SK-N-DZ (cell line): ENCODE measurements at places on chromosomes 7 and 10.
A peak's percentile ranks its signal among the peaks of the same experiment; 100 is the strongest.

- DNase-seq, result no peak
Observed at GRCh38 chr10:61244261-61244775, 208.9 kb downstream of the TMEM26 start.

- DNase-seq, result no peak
Observed at GRCh38 chr10:131891929-131892805, 8.6 kb upstream of the PPP2R2D start.

GRCh38 chr7:35419391-35419755, 165.5 kb upstream of the TBX20 start:
- DNase-seq, result no peak

DNA sequence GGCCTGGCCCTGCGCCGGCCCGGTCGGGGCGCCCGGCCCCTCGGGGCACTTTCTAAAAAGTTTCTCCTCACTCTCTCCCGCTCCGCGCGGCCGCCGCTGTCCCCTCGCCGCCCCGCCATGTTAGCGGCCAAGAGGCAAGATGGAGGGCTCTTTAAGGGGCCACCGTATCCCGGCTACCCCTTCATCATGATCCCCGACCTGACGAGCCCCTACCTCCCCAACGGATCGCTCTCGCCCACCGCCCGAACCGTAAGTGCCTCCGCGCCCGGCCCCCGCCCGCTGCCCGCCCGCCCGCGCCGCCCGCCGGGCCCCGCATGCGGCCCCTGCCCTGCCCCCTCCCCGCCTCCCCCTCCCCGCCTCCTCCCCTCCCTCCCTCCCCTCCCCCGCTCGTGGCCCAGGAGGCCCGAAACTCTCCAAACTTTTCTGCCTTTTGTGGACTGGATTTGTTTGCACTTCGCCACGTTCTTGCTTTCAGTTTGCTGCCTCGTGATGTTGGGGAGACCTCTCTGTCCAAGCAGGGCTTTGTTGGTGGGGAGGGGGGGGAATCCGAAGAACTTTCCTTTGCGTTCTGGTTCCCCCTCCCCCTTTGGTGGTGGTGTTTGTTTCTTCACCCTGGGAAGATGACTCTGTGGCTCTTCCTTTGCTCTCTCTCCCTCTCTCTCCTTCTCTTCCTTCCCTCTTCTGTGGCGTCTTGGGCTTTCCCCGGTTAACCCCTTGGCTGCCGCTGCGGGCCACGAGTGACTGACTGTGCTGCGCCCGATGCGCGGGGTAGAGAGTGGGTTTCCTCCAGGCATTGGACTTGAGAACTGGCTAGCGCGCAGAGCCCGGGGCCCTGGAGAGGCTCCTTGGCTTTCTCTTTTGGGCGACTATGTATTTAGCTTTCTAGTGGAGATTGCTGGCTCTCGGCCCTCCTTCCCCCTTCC, 1.6 kb downstream of the TCF7L2 start:
- DNase-seq, result peak; percentile 76

- DNase-seq, result no peak
Observed at GRCh38 chr7:44824894-44825526, 22.9 kb downstream of the H2AZ2 start.

DNA sequence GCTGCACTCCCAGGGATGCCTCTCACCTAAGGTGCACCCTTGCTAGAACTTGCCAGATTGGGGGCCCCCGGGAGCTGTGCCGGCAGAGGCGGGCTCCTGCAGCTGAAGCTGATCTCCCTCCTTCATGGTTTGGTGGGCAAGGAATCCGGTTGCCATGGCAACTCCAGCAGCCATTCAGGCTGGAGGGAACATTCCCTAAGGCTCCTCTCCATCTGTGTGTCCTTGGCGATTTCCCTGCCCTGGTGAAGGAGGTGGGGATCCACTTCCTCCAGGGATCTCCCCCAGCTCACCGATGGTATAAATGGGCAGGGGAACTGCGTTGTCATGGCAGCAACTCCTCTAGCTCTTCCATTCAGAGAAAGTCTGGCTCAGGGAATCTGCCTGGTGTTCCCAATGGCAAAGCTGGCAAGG, 49.6 kb upstream of the GPR158 start:
- DNase-seq, result peak; percentile 68

DNA sequence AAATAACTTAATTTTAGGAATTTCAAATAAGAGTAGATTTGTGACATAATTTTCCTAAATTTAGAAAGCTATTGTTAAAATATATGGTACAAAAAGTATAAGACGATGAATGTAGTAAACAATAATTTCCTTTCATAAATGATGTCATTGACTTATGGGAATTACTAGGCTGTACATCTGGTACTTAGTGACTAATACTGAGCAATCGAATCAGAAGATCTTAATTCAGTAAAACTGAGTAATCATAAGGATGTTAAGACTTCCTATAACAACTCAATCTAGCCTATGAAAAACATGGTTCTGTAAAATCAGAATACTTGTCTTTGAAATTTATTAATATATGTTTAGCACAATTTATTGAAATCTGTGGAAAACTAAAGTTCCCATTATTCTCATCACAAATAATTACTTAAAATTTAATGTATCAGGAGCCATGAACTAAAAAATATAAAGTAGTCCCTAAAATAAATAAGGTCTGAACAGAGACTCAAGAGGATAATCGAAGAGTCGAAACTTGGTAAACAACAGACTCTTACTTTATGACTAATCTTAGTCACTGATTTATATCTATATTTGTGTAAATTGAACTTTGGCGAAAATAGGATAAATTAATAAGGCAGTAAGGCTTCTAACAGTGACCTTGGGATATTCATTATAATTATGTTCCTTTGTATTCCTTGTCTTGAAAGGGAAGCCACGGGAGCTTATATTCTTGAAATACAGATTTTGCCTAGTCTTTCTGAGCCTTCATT, 142.1 kb downstream of the HGF start:
- DNase-seq, result no peak

DNA sequence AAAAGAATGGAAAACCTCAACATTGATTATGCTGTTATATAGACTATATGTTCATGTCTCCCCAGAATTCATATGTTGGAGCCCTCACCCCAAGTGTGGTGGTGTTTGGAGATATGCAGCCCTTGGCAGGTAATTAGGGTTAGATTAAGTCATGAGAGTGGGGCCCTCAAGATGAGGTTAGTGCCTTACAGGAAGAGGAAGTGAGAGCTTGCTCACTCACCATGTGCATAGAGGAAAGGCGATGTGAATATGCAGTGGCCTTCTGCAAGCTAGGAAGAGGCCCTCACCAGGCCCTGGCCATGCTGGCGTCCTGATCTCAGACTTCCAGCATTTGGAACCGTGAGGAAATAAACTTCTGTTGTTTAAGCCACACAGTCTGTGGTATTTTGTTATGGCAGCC, 14.8 kb downstream of the ZNF33A start:
- DNase-seq, result no peak

GRCh38 chr7:45420843-45421495, 153.2 kb upstream of the ADCY1 start:
- DNase-seq, result no peak

DNA sequence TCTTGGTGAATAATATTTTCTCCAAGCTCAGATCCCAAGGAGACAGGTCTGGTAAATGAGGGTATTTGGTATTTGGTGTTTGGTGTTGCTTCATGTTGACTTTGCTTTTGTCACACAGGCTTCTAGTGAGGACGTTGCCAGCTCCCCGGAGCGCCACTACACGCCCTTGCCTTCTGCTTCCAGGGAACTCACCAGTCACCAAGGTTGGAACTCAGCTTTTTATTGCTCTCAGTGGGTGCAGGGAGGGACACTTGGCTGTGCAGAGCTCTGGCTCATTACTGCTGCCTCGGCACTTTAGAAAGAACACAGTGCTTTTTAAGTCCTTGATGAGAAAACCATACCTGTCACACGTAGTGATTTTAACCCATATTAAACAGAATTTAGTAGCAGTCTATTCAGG, 892.9 kb downstream of the LRMDA start:
- no peak for DNase-seq

DNA sequence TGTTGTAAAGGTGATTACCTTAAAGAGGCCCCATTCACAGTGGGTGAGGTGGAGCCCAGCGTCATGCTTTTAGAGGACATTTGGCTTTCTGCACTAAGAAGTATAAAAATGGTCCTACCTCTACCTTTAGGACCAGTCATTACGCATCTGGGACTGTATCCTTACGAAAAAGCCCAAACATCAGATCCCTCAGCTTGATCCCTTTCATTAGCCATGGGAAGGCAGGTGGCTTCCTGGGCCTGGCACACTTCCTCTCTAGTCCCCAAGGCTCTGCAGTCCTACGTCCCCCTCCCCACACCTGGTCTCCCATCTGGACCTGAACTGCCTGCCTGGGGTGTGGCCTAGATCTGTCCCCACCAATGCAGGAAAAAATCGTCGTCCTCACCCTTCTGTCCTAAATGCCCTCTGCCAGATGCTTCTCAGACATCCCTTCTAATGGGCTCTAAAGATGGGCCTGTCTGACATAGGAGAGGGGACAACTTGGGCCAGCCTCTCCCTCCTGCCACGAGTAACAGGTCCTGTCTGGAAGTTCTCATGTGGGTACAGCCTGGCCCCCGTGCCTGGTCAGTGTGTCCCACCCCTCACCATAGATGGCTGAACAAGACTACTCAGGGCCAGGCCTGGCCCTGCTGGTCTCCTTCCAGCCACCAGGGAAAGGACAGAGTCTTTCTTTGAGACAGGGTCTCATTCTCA, 11.8 kb upstream of the SLC18A3 start:
- DNase-seq, result no peak

GRCh38 chr10:78769526-78769925, 299.2 kb upstream of the ZMIZ1 start:
- no peak for DNase-seq

GRCh38 chr7:69706070-69706469, 107.8 kb downstream of the AUTS2 start:
- no peak for DNase-seq
